ENCODE measurements at places on chromosomes 5 and 9.

GRCh38 chr9:27572061-27572460, 1.2 kb downstream of the C9orf72 start:
- no peaks in the 10 kb centered on the region for H3K27me3 ChIP-seq
- H3K27ac ChIP-seq = peak overlapping the region; percentile 99
- peak overlapping the region; percentile 94 for H3K4me3 ChIP-seq
- peaks cover 17% of the 10 kb centered on the region for H3K4me1 ChIP-seq
- no peaks in the 10 kb centered on the region for H3K36me3 ChIP-seq

DNA sequence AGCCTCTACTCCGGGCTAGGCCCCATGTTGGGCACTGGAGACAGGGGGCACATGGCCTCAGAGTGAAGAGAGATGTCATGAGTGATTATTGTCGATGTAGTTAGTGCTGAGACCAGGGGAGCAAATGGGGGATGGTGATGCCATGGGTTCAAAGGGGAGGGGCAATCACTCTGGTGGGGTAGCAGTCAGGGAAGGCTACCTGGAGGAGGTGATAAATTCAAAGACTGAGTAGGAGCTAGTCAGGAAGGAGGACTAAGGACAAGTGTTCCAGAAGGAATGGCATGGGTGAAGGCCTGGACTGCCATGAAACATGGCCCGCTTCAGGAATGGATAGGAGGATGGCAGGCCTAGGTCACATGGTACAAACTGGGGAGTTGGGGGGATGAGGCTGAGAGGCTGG, 41.6 kb downstream of the C9orf50 start:
- DNase-seq = no peak
- H3K27ac ChIP-seq = no peak overlapping the region
- no peak overlapping the region for H3K4me3 ChIP-seq
- no peaks in the 10 kb centered on the region for H3K27me3 ChIP-seq

GRCh38 chr5:132469380-132470009, 21.1 kb downstream of the IRF1 start:
- no peak overlapping the region for H3K27ac ChIP-seq
- no peaks in the 10 kb centered on the region for H3K36me3 ChIP-seq
- H3K4me3 ChIP-seq = no peak overlapping the region
- H3K27me3 ChIP-seq = no peaks in the 10 kb centered on the region
- no peak for DNase-seq

DNA sequence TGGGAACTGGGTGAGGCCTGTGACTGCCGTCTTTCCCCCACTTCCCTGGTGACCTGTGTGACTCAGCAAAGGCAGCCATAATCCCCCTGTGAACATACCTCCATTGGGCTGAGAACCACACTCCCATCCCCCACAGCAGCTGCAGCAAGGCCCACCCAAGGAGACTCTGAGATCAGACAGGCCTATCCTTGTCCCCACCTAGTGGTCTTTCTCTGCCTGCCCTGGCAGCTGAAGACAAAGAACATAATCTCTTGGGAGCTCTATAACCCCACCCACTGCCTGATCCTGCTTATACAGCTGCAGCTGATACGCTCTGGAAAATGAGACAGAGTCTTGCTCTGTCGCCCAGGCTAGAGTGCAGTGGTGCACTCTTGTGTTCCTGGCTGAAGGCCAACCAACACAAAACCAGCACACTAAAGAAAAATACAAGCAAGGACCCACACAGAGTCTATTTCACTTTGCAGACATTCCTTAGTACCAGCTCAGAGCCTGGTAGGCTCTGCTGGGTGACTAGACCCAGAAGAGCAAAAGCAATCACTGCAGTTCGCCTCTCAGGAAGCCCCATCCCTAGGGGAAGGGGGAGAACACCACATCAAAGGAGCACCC, 106.7 kb downstream of the MCTP1 start:
- no peak overlapping the region for H3K27ac ChIP-seq
- H3K4me1 ChIP-seq = no peaks in the 10 kb centered on the region
- no peaks in the 10 kb centered on the region for H3K27me3 ChIP-seq
- H3K4me3 ChIP-seq = no peak overlapping the region

- no peak overlapping the region for H3K4me3 ChIP-seq
- no peaks in the 10 kb centered on the region for H3K36me3 ChIP-seq
- no peak for DNase-seq
- no peak overlapping the region for H3K27ac ChIP-seq
Measured at GRCh38 chr5:174581479-174581878, 142.9 kb upstream of the MSX2 start.

DNA sequence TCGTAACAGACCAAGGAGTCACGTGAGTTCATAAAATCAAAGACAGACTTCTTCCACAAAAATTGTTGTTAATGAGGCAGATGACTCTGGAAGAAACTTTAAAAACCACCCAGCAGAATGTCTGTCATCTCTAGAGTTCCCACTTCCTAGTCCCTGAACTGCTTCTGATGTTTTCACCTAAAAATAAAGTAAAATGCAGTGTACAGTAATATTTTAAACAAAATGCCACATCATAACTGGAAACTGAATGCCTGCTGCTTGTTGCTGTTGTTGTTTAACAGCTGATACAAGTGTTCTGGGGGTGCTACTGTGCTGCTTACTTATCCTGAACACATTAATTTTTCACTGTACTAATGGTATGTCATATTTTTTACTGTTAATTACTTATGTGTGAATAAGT, 577.2 kb downstream of the MTRR start:
- no peak overlapping the region for H3K27ac ChIP-seq
- no peak overlapping the region for H3K4me3 ChIP-seq
- H3K36me3 ChIP-seq = no peaks in the 10 kb centered on the region
- no peaks in the 10 kb centered on the region for H3K27me3 ChIP-seq
- H3K4me1 ChIP-seq = no peaks in the 10 kb centered on the region
- DNase-seq = no peak

DNA sequence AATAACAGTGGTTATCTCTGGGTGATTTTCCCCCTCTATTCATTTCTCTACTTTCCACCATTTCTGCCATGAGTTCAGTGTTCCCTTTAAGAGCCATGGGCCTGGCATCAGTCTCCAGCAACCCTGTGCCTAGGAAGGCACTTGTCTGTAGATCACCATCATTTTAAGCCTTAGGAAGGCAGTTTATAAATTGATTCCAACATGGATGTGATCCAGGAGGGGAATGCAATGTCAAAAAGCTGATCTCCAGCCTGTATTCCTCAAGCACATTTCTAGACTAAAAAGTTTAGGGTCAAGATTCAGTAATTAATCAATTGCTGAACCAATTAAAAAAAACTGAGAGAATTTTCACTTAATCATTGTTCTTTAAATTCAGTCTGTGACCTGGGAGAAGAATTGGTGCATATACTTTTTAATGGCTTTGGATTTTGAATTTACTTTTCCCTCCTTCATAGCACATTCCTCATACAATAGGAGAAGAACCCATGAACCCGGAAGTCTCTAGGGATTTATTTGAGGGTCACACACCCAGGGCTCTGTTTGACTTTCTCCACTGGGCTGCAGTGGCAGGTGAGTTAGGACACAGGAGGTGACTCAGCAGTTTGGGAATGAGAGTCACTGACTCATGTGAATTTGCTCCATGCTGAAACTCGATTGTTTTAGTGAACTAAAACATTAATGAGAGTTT, 6.1 kb upstream of the ERMP1 start:
- peak overlapping the region; percentile 72 for H3K27ac ChIP-seq
- no peaks in the 10 kb centered on the region for H3K27me3 ChIP-seq

DNA sequence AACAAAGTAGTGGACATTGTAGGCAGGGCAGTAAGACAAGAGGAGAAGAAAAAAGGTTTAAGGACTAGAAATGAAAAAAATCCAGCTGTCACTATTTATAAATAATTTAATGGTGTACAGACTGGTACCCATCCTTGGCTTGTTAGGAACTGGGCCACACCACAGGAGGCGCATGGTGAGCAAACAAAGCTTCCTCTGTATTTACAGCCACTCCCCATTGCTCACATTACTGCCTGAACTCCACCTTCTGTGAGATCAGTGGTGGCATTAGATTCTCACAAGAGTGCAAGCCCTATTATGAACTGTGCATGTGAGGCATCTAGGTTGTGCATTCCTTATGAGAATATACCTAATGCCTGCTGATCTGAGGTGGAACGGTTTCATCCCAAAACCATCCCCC, 62.6 kb upstream of the DMAC1 start:
- H3K4me1 ChIP-seq = no peaks in the 10 kb centered on the region
- H3K36me3 ChIP-seq = no peaks in the 10 kb centered on the region
- DNase-seq = no peak
- H3K27me3 ChIP-seq = no peaks in the 10 kb centered on the region
- no peak overlapping the region for H3K27ac ChIP-seq

DNA sequence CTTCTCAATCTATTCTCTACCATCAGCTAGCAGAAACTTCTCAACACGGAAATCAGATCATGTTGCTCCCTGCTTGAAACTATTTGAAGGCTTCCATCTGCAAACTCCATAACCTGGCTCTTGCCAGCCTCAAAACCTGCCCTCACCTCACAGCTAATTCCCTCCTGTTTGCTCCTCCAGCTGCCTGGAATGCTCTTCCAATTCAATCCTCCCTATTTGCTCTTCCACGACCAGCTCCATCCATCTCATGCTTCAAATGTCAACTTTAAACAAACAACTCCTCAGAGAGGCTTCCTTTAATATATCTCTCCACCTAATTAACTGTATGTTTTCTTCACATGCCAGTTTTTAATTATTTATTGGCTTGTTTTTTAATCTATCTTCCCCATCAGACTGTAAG, 1.5 kb downstream of the PLAA start:
- H3K36me3 ChIP-seq = no peaks in the 10 kb centered on the region
- peaks cover 47% of the 10 kb centered on the region for H3K4me1 ChIP-seq

DNA sequence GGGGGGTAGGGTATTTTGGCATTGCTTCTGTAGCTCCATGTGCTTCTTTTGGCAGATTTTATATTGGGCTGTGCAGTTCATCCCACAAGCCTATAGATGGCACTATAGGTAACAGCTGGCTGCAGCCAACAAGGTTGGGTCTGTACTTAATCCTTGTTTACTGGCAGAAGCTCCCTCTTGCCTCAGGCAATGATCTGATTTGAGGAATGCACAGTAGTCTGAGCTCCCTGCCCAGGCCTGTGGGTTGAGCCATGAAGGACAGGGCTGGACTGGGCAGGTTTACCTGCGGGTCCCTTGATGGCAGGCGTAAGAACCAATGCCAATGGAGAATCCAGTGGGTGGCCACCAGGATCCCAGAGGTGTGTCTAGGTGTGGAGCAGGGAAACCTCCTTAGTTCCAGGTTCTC, 11.7 kb upstream of the OR1J2 start:
- H3K4me1 ChIP-seq = no peaks in the 10 kb centered on the region
- DNase-seq = no peak
- H3K4me3 ChIP-seq = no peak overlapping the region
- no peaks in the 10 kb centered on the region for H3K36me3 ChIP-seq
- no peaks in the 10 kb centered on the region for H3K27me3 ChIP-seq
- H3K27ac ChIP-seq = no peak overlapping the region

DNA sequence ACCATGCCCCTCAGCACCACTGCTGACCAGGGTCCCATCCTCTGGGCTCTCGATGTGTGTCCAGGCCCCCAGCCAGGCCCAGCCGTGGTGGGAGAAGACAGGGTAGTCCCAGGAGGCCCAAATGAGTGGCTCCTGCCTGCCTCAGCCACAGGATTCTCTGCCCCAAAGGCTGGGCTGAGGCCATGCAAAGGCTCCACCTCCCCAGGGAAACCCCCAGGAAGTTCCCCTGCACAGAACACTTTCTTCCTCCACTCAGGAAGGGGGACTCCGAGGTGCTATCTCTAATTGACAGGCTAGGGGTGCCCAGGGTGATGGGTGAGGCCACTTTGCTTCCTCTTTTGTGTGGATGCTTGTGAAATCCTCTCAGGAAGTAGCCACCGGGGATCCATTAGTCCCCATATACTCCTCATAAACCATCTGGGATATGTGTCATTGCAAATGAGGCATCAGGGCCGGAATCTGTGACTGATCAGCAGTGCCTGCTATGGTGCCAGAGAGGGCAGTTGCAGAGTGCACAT, 23.1 kb upstream of the TDRD7 start:
- no peaks in the 10 kb centered on the region for H3K36me3 ChIP-seq
- no peak overlapping the region for H3K27ac ChIP-seq
- no peak overlapping the region for H3K4me3 ChIP-seq
- no peak for DNase-seq
- H3K27me3 ChIP-seq = peaks cover 19% of the 10 kb centered on the region

GRCh38 chr5:12459326-12459725, 555.1 kb upstream of the CTNND2 start:
- no peaks in the 10 kb centered on the region for H3K27me3 ChIP-seq
- no peak for DNase-seq
